ENCODE measurements at places on chromosomes 11 and 22. TPM values are rescaled to one million over a fixed set of nuclear protein-coding genes. Genes with fewer than 3 reads are reported as not detected.

- DNase-seq, result no peak
Measured at GRCh38 chr11:33721426-33721825, 14.8 kb downstream of the CD59 start.

The LDLRAD3 gene
- total RNA-seq, result 8.5 TPM

GRCh38 chr11:12218909-12219308 is 108.5 kb downstream of the MICAL2 start:
- no peak for DNase-seq

The CCS gene
- 43.3 TPM for total RNA-seq

The GVQW3 gene
- total RNA-seq, result 2.9 TPM
